Left renal cortex interstitium (tissue), 4 donors: ENCODE measurements at places on chromosomes 2 and 18.
A peak's percentile ranks its signal among the peaks of the same experiment; 100 is the strongest.

DNA sequence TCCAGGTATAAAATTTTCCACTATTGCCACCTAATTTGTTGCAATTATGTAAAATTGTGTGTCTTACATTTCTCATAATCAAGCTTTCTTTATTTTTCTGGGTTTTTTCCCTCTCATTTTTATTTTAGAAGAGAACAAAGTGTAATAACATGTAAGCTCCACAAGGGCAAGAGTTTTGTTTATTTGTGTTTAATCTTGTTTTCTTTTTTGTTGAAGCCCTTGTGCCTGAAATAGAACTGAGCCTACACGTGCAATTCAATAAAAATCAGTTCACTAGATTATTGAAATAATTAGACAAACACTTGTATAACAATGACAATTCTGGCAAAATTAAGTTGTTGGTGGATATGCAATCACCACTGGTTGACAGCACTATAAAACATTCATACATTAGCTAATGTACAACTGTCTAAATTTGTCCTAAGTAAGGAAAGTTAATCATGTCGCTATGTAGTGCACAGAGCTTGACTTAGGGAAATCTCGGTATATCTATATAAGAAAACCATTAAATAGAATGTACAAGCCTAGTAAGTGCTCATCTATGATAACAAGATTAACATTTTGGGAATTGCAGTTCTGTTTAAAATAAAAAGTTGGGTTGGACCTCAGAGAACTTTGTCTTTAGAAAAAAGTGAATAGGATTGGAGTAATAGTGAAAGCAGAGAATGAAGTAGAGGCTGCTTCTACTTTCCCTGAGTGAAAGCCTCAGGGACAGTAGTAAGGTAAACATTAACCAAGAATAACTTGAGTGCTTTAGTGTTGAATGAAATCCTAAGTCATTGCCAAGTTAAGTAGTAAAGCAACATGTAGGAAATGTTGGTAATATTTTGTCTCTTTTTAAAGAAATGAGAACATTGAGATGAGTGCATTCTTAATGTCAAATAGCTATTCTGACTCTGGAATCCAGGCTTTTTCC lies 37.4 kb upstream of the NOL4 start:
- no peak for DNase-seq

GRCh38 chr2:156452971-156453370 lies 16.8 kb downstream of the GPD2 start:
- DNase-seq, result no peak

DNA sequence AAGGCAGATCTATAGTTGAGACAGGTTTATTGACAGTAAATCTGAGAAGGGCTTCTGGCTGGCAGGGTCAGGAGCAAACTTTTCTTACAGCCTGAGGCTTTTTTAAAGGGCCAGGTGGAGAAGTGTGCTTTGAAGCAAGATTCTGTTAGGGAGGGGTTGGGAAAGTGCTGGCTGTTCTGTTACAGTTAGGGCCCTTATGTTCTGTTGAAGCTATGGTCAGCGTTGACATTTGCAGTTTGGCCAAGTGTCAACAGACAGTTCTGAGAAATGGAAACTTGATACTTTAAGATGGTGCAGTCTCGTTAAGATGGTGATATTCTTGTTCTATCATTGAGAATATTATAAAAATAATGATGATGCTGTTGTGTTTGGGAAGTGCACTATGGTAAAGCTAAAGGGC lies 154.2 kb downstream of the RDH14 start:
- DNase-seq, result no peak

- DNase-seq, result peak; percentile 39
These were observed 1668.7 kb downstream of the SUCLG1 start for GRCh38 chr2:82790206-82791021.

- DNase-seq, result no peak
These were observed 2.4 kb upstream of the ADCYAP1 start for GRCh38 chr18:902229-902628.

GRCh38 chr2:137096693-137097092 lies 331.3 kb downstream of the THSD7B start:
- no peak for DNase-seq

DNA sequence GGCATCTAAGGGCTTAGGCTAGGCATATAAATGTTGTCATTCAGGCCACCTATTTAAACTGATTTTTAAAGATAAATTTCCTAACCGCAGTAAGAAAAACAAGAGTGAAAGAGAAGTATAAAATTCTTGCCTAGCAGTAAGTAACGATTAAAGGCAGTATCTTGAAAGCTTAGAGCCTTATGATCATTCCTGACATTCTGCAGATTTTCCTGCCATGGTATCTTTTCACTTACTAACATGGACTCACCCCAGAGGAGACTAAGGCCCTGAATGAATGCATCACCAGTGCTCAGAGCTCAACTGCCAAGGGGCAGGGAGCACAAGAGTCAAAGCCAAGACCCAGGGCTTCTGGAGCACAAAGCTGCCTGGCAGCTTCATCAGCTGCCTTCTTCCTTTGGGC lies 133.1 kb downstream of the GCA start:
- DNase-seq, result no peak

GRCh38 chr18:79588636-79589481 lies 90.7 kb upstream of the CTDP1 start:
- peak; percentile 52 for DNase-seq

DNA sequence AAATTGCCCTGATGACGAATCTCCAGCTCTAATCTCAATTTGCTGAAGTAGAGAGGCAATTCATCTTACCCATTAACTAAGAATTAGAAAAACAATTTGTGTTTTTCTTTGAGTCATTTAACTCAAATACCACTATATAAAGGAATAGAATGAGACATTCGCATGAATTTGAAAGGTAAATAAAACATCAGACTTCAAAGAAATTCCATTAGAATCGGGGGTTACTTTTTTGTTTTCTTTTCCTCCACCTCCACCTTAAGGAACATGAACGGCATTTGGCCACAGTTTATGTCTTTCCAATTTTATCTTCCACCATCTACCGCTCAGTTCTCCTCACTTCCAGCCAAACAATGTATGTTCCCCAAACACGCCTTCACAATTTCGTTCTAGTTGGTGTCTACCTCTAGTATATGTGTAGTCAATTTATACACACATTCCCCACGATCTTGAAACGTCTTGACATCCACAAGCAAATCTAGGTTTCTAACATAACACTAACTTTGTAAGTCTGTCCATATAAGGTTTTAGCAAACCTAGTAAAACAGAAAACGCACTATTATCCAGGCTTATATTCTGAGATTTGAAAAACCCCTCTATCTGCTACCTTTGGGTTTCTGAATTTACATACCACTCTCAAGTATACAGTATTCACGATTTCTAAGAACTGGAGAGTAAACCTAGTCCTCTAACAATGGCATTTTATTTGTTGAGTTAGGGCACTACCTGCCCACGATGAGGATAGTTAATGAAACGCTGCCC lies 1.2 kb upstream of the SMCHD1 start:
- no peak for DNase-seq

GRCh38 chr2:37529830-37530415 lies 141.5 kb downstream of the CDC42EP3 start:
- DNase-seq, result no peak

GRCh38 chr2:222722327-222722946 lies 51.0 kb downstream of the MOGAT1 start:
- no peak for DNase-seq

GRCh38 chr2:29012211-29012681 lies 31.1 kb downstream of the TOGARAM2 start:
- DNase-seq, result no peak

GRCh38 chr2:119225105-119225865 lies 1.7 kb downstream of the STEAP3 start:
- no peak for DNase-seq

DNA sequence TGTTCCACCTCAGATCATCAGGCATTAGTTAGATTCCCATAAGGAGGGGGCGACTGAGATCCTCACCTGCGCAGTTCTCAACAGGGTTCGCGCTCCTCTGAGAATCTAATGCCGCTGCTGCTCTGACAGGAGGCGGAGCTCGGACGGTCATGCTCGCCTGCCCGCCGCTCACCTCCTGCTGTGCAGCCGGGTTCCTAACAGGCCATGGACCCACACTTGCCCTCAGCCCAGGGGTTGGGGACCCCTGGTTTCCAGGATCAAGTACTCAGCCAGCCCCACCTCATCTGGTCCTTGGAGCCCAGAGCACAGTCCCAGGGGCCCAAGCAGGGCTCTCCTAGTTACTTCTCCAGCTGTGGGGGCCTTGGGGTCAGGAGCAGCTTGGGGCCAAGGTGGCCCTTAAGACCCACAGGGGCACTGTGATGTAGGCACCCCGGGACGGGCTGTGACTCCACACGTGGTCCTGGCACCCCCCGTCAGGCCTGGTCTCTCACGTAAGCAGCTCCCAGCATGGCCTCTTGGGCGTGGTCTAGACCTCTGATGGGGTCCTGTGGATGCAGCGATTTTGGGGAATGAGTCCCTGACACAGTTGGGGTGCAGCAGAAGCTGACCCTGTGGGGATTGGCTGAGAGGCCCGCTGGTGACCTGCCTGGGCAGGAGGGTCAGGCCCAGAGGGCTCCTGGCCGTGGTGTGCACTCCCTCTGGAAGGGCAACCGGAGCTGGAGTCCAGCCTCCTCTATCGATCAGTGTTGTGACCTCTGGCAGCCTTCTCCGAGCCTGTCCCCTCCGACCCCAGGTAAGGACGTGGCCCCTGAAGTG lies 28.3 kb upstream of the OTOS start:
- DNase-seq, result no peak

DNA sequence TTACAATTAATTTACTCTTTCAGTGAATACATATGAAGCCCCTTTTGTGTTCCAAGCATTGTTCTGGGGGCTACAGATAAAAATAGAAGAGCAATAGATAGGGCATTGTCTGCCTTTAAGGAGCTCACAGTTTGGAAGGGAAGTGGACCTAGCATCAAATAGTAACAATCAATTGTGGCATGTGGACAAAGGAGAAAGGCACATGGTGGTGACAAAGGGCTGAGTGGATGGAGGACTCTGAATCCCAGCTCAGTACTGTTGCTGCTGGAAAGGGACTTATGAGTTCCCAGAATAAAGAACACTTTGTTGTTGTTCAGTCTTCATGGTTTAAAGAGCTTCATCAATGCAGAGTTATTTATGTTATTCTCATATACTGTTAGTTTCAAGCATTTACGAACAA lies 217.7 kb downstream of the HRH4 start:
- no peak for DNase-seq

- DNase-seq, result no peak
These were observed 102.6 kb downstream of the HS6ST1 start for GRCh38 chr2:128215897-128216642.

DNA sequence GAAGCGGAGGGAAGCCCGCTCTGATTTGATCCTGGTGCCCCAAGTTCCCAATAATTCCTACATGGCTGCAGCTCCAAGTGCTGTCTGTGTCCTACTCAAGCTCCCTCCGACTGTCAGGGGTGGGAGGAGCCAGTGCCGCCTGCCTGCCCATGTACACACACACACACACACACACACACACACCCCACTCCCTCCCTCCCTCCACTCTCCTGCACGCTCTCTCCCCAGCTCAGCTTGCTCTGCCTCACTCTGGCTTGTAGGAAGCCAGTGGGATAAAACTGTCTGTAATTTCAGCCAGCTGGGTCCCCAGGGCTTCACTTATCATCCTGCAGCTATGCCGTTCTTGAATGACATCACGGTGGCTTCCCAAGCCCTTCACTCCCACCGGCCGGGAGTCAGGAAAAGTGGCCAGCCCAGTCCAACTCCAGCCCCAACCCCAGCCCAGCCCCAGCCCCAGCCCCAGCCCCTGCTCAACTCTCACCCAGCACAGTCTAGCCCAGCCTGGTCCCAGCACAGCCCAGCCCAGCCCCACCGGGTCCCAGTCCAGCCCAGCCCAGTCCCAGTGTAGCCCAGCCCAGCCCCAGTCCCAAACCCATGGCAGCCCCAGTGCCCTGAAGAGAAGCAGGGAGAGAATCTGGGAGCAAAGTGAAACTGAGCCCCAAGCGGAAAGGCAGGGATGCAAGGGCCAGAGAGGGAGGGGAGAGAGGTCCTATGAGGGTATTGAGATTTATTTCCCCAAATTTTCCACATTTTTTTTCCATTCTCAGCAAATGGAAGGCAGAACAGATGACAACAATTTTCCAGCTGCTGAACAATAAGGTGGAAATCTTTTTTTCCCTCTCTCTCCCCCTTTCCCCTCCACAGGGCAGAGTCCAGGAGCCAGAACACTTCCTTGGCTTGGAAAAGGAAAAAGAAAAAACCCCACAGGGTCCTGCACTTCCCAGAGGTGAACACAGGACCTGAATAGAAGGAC lies 144.0 kb downstream of the TNS1 start:
- DNase-seq, result peak; percentile 87

- no peak for DNase-seq
These were observed 119.3 kb downstream of the GALNT3 start for GRCh38 chr2:165674780-165675179.

GRCh38 chr2:48841126-48841525 lies 85.6 kb upstream of the LHCGR start:
- no peak for DNase-seq

- DNase-seq, result no peak
These were observed 25.4 kb upstream of the CDH7 start for GRCh38 chr18:65725251-65726050.

DNA sequence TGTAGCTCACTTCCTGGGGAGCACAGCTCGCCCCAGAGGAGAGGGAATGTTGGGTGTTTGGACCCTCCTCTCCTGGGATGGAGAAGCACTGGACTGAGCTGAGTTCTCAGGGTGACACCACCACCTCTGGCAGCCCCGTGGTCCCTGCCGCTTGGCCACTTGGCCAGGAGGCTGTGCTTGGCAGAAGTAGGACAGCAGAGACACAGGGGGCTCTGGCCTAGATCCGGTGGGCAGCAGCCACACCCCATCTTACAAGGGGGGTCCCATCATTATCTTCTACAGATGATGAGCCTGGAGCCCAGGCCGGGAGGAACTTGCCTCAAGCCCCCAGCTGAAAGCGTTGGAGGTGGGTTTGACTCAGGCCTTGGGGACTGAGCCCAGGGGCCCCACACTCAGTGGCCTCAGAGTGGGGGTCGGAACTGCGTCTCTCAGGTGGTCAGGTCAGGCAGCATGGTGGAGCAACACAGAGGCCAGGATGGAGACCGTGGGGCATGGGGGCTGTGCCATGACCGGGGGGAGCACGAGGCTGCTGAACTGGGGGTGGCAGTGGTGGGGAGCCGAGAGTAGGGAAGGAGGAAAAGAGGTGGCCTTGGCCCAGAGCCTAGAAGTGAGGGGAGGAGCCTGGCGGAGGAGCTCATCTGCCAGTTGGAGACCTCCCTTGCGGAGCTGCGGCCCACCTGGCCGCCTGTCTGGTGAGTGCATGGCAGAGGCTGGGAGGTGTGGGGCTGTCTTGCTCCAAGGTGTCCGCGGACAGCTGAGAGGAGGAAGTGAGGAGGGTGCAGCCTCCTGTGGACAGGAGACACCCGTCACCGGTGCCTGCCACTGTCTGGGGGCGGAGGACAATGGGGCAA lies 63.6 kb upstream of the HDAC4 start:
- DNase-seq, result no peak
